ENCODE measurements at places on chromosomes 2 and 18.
A peak's percentile ranks its signal among the peaks of the same experiment; 100 is the strongest.

GRCh38 chr2:238461916-238462315 is 35.2 kb downstream of the ASB1 start:
- DNase-seq, result no peak

GRCh38 chr2:160411955-160412354 is 81.7 kb downstream of the RBMS1 start:
- no peak for DNase-seq

DNA sequence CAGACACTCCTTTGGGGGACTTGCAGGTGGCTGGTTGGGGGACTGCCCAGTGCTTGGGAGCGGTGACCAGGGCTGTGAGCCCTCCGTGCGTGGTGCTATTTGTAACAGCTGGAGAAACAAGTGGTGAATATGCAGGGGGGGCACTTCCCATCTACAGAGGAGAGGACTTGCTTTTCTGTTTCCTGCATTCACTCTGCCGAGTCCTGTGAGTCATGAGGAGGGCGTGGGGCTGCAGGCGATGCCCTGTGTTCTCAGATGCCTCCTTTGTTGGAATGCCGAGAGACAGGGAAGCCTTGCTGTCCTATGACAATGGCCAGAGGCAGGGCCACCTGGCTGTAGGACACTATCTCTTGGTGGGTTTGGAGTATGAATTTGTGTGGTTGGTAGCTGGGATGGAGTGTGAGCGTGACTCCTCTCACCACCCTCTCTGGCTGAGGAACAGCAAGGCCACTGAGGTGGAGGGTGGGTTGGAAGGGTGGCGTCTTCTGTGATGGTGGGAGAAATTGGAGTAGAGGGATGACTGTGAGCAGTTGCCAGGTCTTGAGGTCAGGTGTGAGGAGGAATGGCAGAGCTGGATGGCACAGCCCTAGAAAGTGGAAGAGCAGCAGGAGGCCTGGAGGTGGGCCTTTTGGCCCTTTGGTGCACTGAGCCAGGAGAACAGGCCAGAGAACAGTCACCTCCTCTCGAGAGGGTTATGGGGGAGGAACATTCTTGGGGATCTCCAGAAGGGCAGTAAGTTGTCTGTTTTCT is 24.3 kb downstream of the FHOD3 start:
- peak; percentile 55 for DNase-seq

DNA sequence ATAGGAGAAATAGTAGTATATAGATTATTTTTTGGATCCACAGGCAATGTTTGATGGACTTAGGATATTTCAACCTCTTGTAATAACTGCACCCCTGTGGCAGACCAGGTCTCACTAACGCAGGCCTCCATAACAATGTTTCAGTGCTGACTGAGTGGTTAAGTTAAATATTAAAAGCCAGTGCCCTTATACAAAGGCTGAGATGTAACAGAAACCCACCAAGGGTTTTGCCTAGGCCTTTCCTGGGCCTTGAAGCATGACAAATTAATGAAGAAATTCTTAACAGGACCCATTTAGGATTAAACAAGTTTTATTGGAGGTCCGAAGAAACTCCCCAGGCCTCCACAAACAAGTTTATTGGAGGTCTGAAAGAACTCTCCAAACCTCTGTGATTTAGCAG is 1.6 kb upstream of the SUCLG1 start:
- no peak for DNase-seq

GRCh38 chr2:240452462-240453256 is 17.2 kb downstream of the GPC1 start:
- DNase-seq, result peak; percentile 68

DNA sequence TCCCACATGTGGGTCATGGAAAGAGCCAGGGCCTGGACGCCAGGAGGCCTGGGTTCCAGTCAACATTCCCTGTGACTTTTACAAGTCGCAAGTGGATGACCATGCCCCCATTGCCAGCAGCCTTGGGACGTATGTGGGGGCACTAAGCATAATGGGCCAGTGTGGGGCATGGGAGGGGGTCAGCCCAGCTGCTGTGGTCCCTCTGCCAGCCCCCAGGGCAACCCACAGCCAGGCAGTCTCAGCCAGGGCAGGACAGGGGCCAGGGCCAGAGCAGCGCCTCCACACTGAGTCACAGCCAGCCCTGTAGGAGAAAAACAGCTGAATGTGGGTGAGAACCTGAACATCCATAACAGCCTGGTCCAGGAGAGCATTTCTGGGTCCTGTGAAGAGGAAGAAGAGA is 173.2 kb downstream of the GFPT1 start:
- no peak for DNase-seq

- DNase-seq, result no peak
Observed at GRCh38 chr2:169349535-169349934, 12.8 kb downstream of the LRP2 start.

DNA sequence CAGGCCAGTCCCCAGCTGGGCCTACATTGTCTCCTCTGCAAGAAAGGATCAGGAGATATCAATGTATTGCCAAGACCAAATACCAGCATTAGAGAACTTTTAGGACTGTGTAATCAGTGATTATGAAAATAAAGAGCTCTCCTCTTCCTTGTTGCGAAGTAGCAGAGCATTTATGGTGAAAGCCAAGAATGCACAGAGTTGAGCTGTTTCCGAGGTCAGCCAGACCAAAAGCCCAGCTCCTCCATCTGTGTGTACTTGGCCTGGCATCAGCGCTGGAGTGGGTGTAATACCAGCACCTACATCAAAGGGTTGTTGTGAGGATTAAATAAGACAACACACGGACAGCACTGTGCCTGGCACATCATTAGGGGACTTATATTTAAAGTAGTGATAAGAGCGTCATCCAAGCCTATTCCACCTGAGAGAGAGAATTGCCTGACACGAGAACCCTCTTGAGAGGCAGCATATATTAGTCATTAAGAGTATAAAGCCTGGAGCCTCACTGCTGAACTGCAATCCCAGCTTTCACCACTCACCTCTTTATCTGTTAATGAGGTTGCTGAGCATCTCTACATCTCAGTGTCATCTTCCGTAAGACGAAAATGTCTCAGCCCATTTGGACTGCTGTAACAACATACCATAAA is 7.4 kb upstream of the SLC16A14 start:
- DNase-seq, result no peak

DNA sequence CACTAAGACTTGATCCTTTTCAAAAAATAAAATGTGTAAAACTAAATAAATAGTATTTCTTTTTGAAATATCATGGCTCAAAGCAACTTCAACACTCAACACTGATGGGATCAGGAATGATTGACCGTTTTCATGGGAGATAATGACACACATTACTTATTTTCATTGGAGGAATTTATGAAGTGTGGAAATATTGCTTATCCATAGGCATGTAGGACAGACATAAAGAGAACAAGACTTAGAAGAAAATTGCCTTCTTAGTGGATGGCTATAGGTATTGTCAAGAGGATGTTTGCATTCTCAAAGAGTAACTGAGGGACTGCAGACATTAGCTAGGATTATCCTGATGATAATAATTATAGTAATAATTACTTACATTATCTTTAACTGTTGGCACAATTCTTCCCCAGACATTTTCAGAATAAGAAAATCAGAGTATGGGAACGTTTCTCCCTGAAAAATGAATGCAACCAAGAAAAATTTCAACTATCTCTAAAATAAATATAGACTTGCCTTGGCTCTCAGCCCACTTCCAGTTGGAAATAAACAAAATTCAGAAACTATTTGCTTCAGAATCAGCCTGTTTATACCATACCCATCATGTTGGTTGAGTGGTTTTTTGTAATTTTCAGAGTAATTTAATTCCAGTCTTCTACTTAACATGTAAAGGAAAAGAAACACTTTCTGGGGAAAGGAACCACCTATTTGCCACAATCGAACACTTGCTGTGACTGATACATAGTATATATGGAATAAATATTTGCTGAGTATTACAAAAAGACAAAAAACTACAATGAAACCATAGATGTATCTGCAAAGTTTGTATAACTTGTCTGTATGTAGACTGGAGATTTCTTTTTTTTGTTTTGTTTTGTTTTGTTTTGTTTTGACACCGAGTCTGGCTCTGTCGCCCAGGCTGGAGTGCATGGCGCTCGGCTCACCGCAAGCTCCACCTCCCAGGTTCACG is 165.7 kb downstream of the TMX3 start:
- DNase-seq, result no peak

DNA sequence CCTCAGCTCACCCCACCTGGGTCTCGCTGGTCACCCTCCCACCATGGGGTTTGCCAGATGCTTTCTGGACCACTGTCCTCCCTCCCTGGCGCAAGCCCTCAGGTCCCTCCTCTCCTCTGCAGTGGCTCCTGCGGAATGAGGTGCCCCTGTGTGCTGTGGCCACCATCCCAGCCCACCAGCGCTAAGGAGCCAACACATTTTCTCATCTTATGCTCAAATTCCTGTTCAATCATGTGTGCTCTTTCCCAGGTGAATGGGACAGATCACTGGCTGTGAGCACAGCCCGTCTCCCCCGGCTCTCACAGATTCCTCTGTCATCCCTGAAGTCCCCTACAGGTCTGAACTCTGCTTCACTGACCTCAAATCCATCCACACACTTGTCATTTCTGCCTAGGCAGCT is 15.2 kb upstream of the CCDC74B start:
- DNase-seq, result no peak

GRCh38 chr18:66990909-66991308 is 387.0 kb upstream of the CDH19 start:
- DNase-seq, result no peak

GRCh38 chr2:104848526-104848925 is 5.4 kb upstream of the POU3F3 start:
- no peak for DNase-seq

DNA sequence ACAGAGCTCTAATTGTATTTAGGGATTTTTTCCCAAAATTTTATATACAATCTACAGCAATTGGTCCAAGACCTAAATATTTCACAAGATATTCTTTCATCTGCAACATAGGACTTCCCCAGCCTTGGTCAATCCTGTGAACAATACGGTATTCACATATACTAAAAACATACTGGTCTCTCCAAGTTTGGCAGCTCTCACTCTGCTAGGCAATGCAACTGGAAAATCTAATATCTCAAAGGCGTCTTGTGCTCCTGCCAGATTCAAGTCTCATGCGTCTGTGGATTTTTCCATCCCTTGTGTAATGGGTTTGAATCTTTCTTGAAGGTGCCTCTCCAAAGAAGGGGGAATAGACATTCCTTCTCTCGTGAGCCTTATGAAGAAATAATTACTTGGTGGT is 27.4 kb upstream of the MBOAT2 start:
- no peak for DNase-seq

DNA sequence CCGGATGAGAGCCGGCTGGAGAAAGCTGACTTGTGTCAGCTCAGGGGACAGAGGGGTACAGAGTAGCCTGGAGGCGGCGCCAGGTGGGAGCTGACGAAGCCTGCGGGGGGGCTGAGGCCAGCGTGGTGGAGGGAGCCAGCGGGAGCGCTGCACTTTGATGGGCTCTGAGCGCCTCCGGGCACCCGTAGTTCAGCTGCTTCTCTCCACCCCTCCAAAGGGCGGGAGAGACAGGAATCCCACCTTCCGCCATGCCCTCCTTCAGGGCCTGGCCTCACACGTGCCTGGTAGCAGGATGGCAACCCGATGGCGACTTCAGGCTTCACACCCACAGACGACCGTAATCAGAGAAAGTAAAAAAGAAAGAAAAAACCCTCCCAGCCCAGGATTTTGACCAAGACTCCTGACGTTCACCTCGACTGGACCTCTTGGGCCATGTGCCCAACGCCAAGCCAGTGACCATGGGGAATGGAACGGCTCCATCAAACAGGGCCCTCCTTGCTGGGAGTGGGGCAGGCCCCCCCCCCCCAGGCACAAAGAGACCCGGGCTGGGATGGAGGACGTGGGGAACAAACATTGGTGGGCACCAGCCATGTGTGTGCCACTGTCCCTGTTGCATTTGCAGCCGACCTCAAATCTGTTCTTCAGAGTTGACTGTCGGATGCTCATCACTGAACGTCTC is 60.7 kb upstream of the ASAP2 start:
- no peak for DNase-seq

GRCh38 chr18:47184419-47185050 is 8.4 kb upstream of the IER3IP1 start:
- DNase-seq, result no peak

GRCh38 chr2:177881008-177881747 is 191.4 kb downstream of the PDE11A start:
- no peak for DNase-seq

DNA sequence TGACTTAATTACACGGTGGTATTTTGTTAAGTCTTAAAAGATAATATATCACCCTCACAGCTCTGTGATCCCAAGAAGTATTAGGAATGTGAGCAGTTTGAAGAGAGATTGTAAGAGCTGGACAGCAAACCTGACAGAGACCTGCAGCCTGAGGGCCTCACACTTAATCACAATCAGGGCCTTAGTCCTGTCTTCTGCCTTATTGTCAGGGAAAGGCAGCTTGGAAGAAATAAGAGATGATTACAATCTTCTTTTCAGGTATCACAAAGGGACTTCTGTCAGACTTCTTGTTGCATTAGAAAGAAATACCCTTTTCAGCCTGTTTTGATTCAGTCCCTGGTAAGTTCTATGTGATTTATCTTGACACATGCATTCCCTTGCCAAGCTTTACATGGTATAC is 1433.8 kb upstream of the SLC39A10 start:
- no peak for DNase-seq

GRCh38 chr2:37615804-37616676 is 55.4 kb downstream of the CDC42EP3 start:
- no peak for DNase-seq

- DNase-seq, result no peak
Observed at GRCh38 chr18:50119296-50119695, 75.7 kb downstream of the MYO5B start.

- DNase-seq, result no peak
Observed at GRCh38 chr18:61953641-61954040, 60.8 kb upstream of the RNF152 start.

- no peak for DNase-seq
Observed at GRCh38 chr2:98134172-98135005, 47.4 kb downstream of the VWA3B start.

DNA sequence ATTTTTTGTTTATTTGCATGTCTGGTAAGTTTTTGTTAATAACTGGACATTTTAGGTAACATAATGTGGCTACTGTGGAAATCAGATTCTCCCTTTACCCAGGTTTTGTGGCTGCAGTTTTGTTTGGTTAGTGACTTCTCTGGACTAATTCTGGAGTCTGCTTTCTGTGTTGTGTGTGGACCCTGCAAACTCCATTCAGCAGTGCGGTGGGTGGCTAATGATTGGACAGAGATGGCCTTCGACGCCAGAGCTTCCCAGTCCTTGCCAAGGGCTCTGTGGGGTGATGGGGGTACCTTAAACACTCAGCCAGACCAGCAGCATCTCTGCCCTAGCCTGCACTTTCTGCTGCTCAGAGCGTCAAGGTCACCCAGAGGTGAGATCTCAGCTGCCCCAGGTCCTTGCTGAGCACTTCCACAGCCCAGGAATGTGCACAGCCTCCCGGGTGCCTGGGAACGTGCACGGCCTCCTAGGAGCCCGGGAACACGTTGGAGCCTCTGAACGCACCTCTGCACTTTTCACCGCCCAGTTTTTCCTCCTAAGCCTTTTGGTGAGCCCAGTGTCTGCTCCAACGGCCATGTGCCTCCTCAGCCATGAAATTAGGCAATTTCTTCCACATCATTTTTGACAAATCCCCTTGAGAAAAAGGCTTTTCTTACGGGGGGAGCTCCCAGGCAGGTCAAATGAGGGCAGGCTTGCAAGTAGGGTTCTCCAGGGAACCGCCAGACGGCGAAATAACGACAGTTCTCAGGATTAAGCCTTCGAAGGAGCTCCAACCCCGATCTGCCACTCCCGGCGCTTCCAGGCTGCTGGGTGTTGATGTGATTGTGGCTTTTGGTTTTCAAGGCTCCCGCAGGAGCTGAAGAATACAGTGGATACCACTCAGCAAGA is 35.2 kb upstream of the KLF11 start:
- DNase-seq, result no peak

GRCh38 chr2:1960761-1961160 is 216.4 kb upstream of the PXDN start:
- DNase-seq, result no peak

GRCh38 chr2:128465246-128466170 is 146.8 kb upstream of the HS6ST1 start:
- DNase-seq, result no peak
